ENCODE measurements at places on chromosomes 2 and 18.

- no peak for DNase-seq
Measured at GRCh38 chr2:56753182-56753581, 569.4 kb downstream of the CCDC85A start.

DNA sequence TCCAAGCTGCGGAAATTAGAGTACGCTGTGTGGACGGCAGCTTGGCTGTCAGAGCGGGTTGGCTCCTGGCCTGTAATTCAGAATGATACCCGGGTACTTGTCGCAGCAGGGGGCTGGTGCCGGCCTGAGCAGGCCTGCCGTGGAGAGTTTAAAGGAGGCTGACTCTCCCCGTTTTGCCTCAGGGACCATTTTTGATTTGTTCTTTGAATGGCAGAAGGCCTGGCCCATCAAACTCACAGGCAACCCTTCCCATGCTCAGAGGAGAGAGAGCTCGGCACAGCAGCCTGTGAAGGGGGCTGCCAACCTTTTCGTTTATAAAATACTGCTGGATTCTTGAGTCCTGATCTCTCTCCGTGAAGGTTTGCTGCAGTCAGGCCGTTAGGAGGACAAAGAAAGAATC, 151.3 kb downstream of the KLHL29 start:
- DNase-seq = no peak

GRCh38 chr2:197297266-197297665, 13.3 kb downstream of the ANKRD44 start:
- no peak for DNase-seq

GRCh38 chr2:226993171-226993570, 157.3 kb downstream of the RHBDD1 start:
- no peak for DNase-seq

- DNase-seq = no peak
Measured at GRCh38 chr2:174794851-174795374, 30.6 kb upstream of the CHRNA1 start.

Data from left renal cortex interstitium (tissue), 4 donors.